ENCODE measurements at places on chromosomes 1 and 21.
A peak's percentile ranks its signal among the peaks of the same experiment; 100 is the strongest.

DNA sequence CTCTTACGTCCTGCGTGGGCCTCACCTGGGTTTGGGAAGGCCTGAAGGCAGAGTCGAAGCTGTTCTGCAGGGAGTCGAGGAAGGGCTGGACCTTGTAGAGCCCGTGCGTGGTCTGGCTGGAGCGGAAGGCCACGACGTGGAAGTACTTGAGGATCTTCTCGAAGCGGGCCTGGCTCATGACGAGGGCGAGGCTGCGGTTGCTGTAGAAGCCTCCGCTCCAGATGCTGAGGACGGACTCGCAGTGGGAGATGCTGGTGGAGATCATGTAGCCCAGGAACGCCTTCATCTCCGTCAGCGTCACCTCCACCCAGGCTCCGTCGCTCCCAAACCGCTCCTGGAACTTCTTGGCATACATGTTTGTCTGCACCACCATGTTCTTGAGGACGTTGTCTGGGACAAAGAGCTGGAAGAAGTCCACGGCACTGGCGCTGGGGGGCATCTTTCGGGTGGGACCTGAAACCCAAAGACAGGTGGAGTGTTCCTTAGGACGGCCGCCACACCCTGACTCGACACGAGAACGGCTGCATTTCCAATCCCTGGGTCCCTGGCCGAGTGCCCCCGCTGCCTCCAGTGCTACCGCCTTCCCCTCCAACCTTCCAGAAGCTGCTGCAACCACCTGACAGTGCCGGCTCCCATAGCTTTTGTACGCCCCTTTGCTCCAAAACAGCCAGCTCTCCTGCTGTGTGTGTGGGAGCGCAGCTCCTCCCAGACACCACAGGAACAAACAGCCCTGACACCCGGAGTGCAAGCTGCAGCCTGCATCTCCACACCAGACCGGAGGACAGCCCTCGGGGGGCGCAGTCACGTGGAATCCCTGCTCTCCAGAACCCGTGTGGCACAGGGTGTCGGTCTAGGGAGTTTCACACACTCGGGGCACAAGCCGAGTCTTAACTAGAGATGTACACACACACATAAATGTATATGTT, 69.0 kb downstream of the PGBD5 start:
- DNase-seq: no peak

DNA sequence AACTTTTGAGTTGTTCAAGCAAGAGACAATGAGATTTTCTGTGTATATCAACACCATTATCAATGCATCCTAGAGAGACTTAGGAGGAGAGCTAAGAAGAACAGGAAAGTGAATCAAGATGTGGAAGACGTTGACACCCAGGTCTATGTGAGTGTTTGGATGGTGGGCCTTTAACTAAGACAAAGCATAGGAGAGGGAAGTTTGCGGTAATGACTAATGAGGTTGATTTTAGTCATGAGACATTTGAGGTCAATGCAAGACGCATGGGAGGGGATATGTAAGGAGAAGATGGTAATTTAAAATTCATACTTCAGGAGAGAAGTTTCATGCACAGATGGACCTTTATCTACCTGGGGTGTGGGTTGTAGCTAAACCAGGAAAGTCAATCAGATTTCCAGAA, 269.6 kb downstream of the VAV3 start:
- no peak for DNase-seq

GRCh38 chr1:100941580-100942216, 45.8 kb downstream of the SLC30A7 start:
- no peak for DNase-seq

DNA sequence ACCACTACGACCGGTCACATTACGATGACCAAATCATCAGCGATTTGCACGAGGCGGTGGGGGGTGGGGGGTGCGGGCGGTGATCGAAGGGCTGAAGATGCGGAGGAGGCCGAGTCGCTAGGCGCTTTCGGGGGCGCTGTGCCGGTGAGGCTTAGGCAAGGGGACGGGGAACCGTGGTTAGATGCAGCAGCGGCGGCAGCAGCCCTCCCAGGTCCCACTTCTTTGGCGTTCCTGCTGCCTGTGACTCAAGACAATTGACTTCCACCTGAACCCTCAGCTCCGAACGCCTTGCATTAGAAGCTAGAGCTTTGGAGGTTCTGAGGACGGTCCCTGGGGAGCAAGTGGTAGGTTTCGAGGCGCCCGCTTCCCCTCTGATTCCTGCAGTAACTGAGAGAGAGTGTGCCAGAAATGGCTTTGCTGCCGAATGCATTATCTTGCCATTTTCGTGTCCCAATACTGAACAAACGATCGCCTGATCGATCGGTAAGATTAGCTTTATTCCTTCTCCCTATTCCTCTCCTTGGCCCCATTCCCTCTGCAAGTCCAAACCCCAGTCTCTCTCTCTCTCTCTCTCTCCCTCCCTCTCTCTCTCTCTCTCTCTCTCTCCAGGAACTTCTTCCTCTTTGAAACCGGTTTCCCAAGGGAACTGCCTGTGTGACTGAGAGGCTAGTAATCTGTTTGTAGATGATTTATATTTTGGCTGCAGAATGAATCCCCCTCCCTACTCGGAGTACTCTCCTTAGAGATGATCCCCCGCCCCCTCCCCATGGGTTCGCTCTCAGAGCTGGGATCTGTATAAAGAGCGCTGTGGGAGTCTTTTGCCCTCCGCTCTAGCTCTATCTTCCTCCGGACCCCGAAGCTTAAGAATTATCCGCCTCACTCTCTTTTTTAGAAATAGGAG, 735 bp upstream of the BRINP3 start:
- DNase-seq: peak; percentile 9

- no peak for DNase-seq
These were observed 8.9 kb downstream of the SIPA1L2 start for GRCh38 chr1:232621050-232621449.

Data from DMS153 (cell line).